ENCODE measurements at places on chromosomes 2 and 18. TPM values are rescaled to one million over a fixed set of nuclear protein-coding genes. Genes with fewer than 3 reads are reported as not detected.

GRCh38 chr2:26691881-26692278 lies 642 bp upstream of the KCNK3 start:
- no peak for DNase-seq

DNA sequence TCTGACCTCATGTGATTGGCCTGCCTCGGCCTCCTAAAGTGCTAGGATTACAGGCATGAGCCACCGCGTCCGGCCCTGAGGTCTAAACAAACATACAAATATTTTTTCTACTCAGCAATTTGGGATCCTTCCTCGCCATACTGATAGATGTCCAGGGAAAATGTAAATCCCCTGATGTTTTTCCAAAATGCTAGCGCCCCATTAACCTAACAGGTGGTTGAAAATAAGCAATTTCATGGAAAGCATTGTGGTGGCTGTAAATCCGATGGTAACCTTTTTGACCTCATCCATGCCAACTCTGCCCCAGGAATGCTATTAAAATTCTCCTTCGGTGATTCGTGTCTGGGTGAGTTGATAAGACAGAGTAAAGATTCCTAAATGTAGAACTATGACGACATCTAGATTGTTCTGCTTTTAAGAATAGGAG lies 19.3 kb downstream of the GEMIN6 start:
- no peak for DNase-seq

DNA sequence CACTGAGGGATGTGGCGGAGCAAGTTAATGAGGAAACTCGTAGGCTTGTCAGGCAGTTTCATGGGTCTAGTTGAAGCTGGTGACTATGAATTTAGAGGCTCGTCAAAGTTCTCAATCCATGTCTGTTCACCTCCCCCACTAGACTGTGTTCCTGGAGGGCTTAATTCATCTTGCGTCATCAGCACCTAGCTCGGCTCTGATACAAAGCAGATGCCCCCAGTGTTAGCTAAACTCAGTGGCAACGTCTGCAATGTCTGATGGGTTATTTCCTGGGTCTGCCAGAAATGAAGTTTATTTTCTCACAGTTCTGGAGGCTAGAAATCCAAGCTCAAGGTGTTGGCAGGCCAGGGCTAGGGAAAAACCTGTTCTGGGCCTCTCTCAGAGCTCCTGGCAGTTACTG lies 140.6 kb downstream of the PID1 start:
- DNase-seq: no peak

DNA sequence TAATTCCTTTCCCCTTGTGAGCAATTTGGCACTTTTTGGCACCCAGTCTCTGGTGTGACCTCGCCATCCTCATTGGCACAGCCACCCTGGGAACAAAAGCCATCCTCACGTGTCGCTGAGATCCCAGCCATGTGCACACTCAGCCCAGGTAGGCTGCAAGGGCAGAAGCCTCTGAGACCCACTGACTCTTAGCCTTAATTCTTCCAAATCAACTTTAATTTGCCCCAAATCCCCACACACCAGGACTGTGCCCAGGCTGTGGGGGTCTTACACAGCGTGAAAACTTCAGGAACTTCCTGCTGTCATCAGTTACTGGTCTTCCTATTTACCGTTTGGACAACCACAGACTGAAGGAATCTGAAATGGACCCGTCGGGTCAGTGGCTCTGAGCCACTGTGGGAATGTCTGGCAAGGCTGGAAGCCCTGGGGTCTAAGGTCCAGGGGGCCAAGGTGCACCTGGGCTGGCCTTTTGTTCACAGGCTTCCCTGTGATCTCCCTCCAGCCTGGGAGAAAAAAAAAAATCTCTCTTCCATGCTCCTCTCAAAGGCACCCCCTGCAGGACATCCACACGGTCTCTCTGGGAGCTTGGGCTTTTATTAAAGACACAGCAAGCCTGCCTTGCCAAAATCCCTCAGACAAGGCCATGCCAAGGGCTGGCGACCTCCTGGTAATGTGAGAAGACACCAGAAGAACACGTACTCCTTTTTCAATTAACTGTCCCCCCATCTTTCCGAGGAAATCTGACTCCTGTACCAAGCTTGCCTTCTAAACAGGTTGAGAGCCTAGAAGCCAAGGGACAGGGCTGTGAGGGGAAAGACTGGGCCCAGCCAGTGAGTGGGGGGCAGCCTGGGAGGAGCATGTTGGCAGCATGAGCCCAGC lies 42.1 kb upstream of the LAPTM4A start:
- DNase-seq: peak; percentile 74

DNA sequence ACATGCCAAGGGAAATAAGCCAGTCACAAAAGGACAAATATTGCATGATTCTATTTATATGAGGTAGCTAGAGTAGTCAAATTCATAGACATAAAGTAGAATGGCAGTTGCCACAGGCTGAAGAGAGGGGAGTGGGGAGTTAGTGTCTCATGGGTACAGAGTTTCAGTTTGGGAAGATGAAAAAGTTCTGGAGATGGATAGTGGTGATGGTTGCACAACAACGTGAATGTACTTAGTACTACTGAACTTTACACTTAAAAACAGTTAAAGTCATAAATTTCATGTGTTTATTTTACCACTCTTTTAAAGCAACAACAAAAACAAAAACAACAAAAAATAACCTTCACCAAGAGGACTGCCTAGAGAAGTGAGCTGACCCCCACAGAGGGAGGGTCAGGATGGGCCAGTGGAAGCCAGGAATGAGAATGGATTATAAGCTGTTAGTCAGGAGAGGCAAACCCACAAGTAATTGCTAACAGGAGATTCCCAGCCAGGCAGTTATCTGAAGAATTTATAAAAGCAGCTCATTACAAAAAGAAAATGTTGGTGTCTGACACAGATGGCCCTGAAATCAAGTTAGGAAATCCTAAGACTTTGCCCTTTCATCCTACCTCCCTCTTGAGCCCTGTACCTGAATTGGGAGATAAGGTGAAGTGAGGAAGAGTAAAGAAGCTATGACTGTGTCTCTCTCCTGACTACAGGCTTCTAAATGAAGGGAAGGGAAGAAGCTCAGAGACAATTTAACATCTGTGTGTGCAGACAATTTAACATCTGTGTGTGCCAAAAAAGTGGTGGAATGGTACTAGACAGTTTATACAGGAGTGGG lies 263.4 kb downstream of the PDE11A start:
- DNase-seq: no peak

GRCh38 chr2:77873506-77873905 lies 351.3 kb upstream of the LRRTM4 start:
- peak; percentile 18 for DNase-seq

- no peak for DNase-seq
Measured at GRCh38 chr2:176991411-176991810, 221.2 kb upstream of the HNRNPA3 start.

- DNase-seq: no peak
Measured at GRCh38 chr2:109471658-109472057, 142.1 kb downstream of the SEPTIN10 start.

DNA sequence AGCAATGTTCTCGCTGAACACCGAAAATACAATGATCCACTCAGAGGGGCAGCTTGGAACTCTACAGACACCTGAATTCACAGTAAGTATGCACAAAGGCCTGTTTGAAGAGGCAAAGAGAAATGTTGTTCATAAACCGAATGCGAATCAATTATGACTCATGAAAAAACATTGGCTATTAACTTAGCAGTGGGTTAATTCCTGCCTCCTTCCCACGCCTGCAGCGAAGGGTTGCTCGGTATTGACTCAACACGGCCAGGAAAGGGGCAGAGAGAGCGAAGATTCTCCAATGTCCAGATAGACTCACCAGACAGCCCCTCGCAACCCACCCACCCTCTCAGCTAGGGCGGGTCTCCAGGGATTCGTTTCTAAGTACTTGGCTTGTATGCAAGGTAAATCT lies 9.4 kb downstream of the CRACDL start:
- no peak for DNase-seq

- no peak for DNase-seq
Measured at GRCh38 chr2:27833931-27834330, 56.3 kb downstream of the RBKS start.

- DNase-seq: no peak
Measured at GRCh38 chr2:144521686-144522085, 1.8 kb upstream of the ZEB2 start.

COLEC11 gene
- 1.3 TPM for polyA plus RNA-seq

HOXD9 gene
- 3.5 TPM for polyA plus RNA-seq

MEP1B gene
- polyA plus RNA-seq: 0.11 TPM

M1AP gene
- polyA plus RNA-seq: 0.23 TPM

ACVR2A gene
- 145 TPM for polyA plus RNA-seq

FBXO36 gene
- polyA plus RNA-seq: 2.9 TPM

EIF2B4 gene
- 30.1 TPM for polyA plus RNA-seq

CLK1 gene
- 178 TPM for polyA plus RNA-seq

Data from muscle of arm (tissue), 14 donors.